ENCODE measurements at places on chromosomes 3 and 15.

DNA sequence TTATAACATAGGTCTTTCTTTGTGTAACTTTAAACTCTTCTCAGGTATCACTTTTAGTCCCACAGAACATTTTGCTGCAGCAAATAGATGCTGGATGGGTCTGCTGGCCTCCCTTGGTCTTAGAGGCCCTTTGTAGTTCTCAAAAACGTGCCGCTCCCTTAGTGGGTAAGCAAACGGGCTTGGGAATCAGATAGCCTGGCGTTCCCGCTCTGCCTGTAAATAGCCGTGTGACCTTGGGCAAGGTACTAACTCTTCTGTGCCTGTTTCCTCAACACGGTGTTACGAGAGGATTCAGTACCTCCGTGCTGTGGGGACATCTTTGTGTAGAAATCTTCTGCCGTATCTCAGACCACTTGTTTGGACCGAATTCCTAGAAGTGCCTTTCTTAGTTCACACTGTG lies 64.4 kb downstream of the DNAJB8 start:
- no peak for DNase-seq

DNA sequence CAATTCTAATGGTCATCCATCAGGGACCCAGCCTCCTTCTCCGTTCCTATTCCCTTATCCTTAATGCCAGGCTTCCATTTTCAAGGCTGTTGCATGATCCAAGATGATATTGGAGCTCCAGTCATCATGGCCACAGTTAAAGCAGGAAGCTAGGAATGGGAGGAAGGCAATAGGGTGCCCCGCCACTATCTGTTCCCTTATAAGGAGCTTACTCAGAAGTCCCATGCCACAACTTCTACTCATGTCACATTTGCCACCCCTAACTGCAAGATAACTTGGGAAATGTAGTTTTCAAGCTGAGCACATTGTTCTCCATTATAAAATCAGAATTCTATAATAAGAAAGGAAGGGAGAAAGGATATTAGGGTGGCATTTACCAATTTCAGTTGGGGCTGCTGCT lies 38.6 kb upstream of the SPSB4 start:
- no peak for DNase-seq

- DNase-seq, result no peak
These were observed 52.2 kb downstream of the ABHD5 start for GRCh38 chr3:43742920-43743319.

DNA sequence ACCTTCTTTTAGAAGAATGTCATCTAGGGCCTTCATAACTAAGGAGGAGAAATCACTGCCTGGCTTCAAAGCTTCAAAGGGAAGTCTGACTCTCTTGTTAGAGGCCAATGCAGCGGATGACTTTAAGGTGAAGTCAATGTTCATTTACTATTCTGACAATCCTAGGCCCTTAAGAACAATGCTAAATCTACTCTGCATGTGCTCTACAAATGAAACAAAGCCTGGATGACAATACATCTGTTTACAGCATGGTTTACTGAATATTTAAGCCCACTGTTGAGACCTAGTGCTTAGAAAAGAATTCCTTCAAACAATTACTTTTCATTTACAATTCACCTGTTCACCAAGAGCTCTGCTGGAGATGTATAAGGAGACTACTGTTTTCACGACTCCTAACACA lies 160.4 kb upstream of the EPHA3 start:
- DNase-seq, result no peak

DNA sequence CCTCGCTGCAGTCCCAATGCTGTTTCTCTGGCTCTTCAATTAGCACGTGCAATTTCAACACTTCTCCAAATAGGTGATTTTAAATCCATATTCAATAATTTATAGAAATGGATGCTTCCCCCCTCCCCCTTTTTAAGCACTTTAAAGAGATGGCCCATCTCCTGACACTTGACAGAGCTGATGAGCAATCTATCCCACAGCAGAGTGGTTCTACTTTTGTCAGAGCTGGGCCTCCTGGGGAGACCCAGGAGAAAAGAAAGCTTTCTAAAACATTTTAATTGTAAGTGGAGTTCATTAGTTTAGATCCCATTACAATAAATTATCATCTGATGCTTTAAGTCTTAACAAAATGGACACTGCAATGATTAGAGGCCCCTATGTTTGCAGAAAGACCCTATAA lies 127.7 kb downstream of the SHQ1 start:
- DNase-seq, result no peak

DNA sequence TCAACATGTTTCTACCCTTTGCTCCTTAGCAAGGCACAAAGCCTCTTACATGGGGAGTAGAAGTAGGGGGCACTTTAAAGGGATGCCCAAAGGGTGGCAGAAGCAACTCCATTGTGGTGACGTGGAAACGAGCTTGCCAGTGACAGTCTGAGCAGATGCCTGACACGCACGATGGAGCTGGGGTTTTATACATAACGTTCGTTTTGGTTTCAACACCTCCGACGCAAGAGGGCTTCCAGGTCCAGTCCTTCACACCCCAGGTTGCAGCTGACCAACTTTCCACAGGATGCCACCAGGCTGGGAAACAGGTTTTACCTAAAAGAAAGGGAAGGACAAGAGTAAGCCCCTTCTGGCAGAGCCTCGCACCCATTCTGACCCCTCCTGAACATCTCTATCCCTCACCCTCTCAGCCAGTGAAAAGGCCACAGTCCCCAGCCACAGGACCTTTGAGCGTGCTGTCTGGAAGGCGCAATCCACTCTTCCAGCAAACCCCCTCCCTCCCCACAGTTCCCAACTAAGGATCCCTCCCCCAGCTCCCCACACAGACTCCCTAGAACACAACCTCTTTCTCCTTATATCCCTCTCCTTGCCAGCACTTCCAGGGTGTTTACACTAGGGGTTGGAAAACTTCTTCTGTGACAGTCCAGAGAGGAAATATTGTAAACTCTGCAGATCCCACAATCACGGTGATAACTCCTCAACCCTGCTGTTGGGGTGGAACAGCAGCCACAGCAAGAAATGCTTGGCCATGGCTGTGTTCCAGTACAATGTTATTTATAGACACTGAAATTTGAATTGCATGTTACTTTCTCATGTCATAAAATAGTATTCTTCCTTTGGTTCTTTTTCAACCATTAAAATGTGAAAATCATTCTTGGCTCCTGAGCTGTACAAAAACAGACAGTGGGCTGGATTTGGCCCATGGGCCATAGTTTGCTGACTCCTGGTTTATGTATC lies 36.2 kb downstream of the FAM174B start:
- DNase-seq, result peak; percentile 86

- no peak for DNase-seq
These were observed 707.9 kb upstream of the UBE2E2 start for GRCh38 chr3:22495241-22495640.

- DNase-seq, result no peak
These were observed 211.2 kb upstream of the STRIT1 start for GRCh38 chr3:155504682-155505081.

GRCh38 chr3:132210476-132211346 lies 106.5 kb upstream of the ACP3 start:
- DNase-seq, result no peak

GRCh38 chr3:123319760-123320159 lies 118.0 kb downstream of the SEC22A start:
- DNase-seq, result no peak

DNA sequence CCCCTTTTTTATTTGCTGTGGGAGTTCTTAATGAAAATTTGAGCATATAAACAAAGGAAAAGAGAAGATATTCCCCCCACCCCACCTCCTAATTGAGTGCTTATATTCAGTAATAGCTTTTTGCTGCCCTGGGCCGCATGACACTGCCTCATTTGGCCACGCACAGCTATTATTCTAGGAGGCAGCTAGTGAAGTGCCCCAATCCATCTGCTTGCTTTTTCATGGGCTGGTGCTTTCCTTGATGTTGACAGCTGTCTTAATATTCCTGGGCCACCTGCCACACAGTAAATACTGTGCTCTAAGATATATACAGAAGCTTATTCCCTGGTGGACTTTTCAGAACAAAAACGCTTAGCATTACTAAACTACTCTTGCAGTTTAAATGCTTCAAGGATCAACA lies 3.8 kb upstream of the CRYBG3 start:
- no peak for DNase-seq

GRCh38 chr15:64749167-64749566 lies 26.2 kb downstream of the RBPMS2 start:
- DNase-seq, result peak; percentile 51

DNA sequence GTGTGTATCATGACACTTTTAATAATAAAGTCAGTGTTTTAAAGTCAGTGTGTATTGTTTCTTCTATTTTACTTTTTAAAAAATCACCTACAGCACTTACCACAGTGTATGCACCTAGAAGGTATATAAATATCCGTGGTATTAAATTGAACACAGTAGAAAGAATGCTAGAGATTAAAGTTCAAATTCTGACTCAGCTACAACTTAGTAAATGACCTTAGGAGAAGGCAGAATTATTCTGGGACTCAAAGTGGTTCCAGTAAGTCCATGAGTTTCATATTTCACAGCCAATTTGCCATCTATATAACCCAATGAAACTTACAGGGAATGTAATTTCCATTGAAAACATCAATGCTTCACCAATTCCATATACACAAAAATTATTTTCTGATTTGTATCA lies 52.7 kb upstream of the MAP4 start:
- no peak for DNase-seq

DNA sequence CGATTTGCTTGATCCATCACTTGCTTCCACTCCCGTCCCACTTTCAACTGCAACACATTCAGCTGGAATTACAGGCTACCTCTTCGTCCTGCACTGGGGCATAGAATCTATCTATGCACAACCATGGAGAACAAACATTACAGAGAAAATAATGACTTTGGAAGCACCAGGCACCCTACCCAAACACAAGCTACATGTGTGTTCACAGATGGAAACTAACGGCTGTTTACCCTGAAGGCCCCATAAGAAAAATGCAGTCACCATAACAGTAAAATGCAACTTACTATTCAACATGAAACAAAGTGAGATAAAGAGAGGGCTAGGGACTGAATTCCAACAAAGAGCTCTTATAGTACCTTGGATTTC lies 496.8 kb downstream of the FOXP1 start:
- no peak for DNase-seq

GRCh38 chr3:188827576-188827975 lies 344.2 kb upstream of the TPRG1 start:
- peak; percentile 54 for DNase-seq

DNA sequence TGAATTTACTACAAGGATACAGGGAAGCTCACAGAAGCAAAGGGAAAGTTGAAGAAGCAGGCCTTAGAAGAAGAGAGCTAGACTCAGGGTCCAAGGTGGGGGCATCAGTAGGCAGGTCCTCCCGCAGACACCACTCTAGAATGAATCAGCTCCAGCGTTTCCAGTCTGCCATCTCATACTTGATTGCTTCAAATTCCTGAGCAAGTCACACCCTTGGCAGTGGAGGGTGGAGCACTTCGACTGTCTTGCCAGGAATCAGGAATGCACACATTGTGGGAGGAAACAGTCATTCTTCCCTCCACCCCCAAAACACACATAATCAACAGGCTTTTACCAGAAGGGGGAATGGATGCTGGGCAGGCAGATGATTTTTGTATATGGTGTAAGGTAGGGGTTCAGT lies 78.5 kb downstream of the CHCHD6 start:
- peak; percentile 96 for DNase-seq

- no peak for DNase-seq
These were observed 341.3 kb downstream of the TBL1XR1 start for GRCh38 chr3:176855901-176856486.

DNA sequence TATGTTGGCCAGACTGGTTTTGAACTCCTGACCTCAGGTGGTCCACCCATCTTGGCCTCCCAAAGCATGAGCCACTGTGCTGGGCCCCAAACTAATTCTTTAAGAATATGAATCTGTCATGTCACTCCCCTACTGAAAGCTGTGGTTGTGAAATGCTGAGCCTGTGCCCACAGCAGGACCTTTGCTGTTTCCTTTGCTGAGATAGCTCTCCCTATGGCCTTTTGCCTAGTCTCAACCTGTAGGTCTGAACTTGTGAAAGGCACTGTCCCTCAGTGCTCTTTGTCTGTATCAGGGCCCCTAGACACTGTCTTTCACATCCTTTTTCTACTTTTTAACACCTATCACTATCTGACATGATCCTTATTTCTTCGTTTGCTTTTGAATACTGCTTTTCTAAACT lies 62.7 kb upstream of the CCR4 start:
- no peak for DNase-seq

- no peak for DNase-seq
These were observed 158.2 kb downstream of the SPATA16 start for GRCh38 chr3:172982736-172983364.

- peak; percentile 22 for DNase-seq
These were observed 25.8 kb downstream of the CRABP1 start for GRCh38 chr15:78365917-78366316.

DNA sequence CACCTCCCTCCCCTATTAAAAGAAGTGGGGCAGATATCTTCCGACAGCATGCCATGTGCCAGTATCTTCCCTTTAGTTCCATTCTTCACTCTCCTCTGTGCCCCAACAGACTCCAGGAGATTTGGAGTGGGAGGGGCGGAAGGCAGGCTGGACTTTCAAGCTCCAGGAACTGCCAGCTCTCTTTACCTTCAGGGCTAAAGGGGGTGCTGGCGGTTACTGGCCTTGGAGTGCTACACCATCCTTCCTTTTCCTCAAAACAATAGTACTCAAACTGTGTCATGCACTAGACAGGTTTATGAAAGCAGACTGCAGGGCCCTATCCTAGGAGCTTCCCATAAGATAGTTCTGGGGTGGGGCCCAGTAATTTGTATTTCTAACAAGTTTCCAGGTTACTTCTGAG lies 6.0 kb downstream of the LINS1 start:
- DNase-seq, result no peak

DNA sequence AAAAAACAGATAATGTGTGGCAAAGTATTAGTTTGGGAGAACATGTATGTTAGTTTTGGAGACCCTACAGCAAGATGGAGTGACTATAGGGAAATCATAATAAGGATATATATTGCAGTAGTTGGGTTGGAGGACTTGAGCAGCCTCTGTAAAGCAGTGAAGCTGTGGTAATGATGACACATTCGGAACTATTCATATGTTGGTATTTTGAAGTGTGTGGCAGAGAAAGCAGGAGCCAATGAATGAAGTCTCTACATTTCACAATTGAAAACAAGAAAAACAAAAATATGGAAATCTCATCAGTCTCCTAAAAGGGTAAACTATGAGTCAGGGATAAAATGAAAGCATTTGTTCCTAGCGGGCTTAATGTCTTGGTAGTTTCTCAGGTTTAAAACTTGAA lies 645.9 kb downstream of the OTOL1 start:
- DNase-seq, result peak; percentile 61

- DNase-seq, result peak; percentile 7
These were observed 152.1 kb downstream of the GABRB3 start for GRCh38 chr15:26620528-26621458.

DNA sequence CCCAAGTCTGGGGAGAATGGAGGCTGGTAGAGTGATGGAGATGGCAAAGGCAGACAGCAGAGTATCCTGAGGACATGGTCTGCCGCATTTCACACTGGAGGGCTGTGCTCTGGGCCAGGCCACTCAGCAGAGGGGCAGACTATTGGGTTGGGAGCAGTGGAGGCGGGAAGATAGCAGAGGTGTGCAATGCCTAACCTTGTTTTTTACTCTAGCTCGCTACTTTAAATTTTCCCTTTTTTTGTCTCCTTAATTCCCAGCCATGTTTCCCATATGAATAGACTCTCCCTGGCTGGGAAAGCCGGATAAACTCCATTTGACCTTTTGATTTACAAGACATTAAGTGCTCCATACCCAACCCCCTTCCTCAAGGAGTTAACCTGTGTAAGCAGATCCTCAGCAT lies 33.5 kb upstream of the ST6GAL1 start:
- DNase-seq, result no peak

- DNase-seq, result no peak
These were observed 2.2 kb downstream of the ZXDC start for GRCh38 chr3:126473292-126474168.

Data from fibroblast of upper back skin (primary cell).